ENCODE measurements at places on chromosomes 7 and 10. TPM values are rescaled to one million over a fixed set of nuclear protein-coding genes. Genes with fewer than 3 reads are reported as not detected.

DNA sequence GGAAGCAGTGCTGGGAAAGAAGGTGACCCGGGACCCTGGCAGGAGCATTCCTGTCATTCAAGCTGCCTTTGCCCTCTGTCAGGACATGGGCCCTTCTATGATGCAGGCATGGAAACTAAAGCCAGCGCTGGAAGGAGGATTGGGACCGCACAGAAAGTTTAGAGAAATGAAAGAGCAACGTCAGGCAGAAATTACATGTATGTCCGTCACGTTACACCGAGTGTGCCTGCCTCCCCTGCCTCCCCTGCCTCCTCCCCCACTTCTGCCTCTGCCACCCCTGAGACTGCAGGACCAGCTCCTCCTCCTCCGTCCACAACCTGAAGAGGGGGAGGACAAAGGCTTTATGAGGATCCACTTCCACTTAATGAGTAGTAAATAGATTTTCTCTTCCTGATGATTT is 13.9 kb upstream of the PWWP2B start:
- DNase-seq, result no peak

- DNase-seq, result no peak
Observed at GRCh38 chr10:34868589-34868988, 53.5 kb upstream of the PARD3 start.

GRCh38 chr10:74891053-74891452 is 64.7 kb downstream of the KAT6B start:
- no peak for DNase-seq

- DNase-seq, result no peak
Observed at GRCh38 chr7:153475239-153475638, 577.0 kb upstream of the DPP6 start.

- DNase-seq, result peak; percentile 74
Observed at GRCh38 chr10:103734731-103735130, 120.6 kb downstream of the SH3PXD2A start.

GRCh38 chr7:22589641-22590201 is 89.7 kb upstream of the STEAP1B start:
- peak; percentile 84 for DNase-seq

- no peak for DNase-seq
Observed at GRCh38 chr10:132521041-132521465, 16.5 kb upstream of the INPP5A start.

DNA sequence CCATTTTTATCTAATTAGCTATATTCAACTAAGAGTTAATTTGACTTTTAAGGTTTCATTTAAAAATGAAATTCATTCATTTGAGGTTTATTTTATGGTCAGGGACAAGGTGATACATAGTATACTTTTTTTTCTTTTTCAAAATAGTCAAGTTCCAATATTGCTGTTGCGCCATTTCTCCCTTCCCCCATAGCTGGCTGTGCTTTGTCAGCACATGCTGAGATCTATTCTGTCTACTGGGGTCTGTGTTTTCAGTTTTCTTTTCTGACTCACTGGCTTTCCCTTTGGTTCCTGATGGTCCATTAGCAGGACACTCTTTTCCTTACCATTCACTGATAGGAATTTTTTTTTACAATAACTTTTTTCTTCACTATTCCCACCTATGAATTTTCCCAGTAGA is 336.4 kb upstream of the TMEM229A start:
- DNase-seq, result no peak

- no peak for DNase-seq
Observed at GRCh38 chr7:90530263-90530662, 60.8 kb downstream of the PTTG1IP2 start.

GRCh38 chr10:4780782-4781181 is 45.2 kb upstream of the AKR1E2 start:
- no peak for DNase-seq

GRCh38 chr7:138945154-138945553 is 36.0 kb downstream of the KIAA1549 start:
- no peak for DNase-seq

DNA sequence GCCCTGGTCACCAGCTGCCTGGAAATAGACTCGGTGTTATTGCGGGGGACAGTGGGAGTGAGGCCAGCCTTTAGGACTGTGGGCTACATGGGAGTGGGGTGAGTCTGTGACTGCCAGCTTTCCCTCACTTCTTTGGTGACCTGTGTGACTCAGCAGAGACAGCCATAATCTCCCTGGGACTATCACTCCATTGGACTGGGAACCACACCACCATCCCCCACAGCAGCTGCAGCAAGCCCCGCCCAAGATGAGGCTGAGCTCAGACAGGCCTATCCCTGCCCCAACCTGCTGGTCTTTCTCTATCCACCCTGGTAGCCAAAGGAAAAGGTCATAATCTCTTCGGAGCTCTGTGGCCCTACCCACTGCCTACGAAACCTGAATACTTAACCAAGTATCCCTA is 263.2 kb downstream of the FZD1 start:
- no peak for DNase-seq

- DNase-seq, result no peak
Observed at GRCh38 chr10:110115784-110116520, 91.5 kb upstream of the MXI1 start.

DNA sequence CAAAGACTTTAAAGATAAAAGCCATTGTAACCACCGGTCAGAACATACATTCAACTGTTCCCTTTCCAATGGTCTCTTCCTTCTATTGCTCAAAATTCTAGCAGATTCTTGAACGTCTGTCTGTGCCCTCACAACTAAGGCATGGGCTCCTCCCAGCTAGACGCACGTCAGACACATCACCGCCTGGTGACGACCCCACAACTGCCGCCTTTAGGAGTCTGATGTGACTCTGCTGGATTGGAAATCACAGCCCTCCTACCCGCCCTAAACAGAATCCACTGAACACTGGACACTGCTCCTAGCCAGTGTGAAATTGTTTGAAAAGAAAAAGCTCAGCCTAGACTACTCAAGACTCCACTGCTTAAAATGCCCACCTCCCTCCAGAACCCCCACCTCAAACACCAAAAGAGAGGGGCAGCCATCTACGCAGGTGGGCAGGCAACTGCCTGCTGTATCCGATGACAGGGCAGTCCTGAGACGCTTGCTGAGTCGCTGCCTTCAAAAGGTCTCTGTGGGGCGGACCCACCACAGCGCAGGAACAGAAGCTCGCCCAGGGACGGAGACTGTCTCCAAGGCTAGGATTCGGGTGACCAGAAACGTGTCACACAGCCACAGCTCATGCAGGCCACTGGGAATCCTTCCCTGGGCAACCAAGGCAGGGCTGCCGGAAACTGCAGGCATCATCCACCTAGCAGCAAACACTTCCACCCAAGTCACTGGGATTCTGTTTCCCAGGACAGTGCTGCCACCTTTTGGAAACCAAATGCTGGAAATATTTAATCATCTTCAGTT is 34.7 kb downstream of the GSDME start:
- DNase-seq, result no peak

GRCh38 chr7:12570534-12571461 is at the start of gene SCIN:
Gene SCIN, plus strand, starts transcription at chr7:12570720. Its CDS starts 67 bp downstream, at chr7:12570787.
- DNase-seq, result peak; percentile 56

DNA sequence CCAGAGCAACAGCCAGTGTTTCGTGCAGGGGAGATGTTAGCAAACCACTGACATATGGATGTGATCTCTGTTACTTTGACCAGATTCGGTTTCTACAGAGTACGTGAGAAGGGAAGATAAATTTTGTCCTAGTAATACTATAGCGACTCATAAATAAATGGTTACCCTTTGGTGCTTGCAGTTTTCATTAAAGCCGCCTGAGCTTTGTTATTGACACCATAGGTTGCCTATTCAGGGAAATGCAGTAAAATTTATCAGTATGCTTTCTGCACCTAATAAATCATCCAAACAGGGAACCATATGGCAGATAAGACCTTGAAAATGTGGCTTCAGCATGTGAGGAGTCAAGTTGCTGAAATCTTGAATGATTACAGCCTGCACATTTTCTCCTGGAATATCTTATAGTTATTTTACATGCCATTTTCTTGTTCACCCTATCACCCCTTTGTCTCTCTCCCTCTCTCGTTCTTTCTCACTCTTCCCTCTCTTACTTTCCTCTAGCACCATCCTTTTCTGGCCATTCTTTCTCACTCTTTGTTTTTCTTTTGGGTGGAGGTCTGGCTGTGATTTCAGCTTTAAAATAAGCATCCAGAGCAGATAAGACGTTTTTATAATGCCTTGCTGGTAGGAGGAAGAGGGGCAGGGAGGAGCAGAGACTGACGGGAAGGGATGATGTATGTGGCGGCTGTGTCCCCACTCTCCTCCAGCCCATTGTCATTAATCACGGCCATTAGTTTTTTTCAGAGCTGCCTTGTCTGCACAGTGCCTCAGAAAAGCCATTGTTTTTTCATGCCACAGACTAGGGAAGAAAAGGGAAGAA is 182.5 kb downstream of the LRMDA start:
- DNase-seq, result no peak

GRCh38 chr7:121510302-121510701 is 114.2 kb upstream of the FAM3C start:
- DNase-seq, result no peak

Gene LAMB1
- 18.9 TPM for total RNA-seq

Gene ZPBP
- total RNA-seq, result not detected

Gene CWF19L1
- 33.5 TPM for total RNA-seq

Gene ZNF117
- total RNA-seq, result 0.94 TPM

Gene GHRHR
- total RNA-seq, result not detected

Gene SUN3
- not detected for total RNA-seq

Gene PKD1L1
- total RNA-seq, result 0.79 TPM

Gene PLCE1
- 1.5 TPM for total RNA-seq

Gene HKDC1
- not detected for total RNA-seq

Gene FANK1
- total RNA-seq, result not detected

Gene MYL10
- total RNA-seq, result not detected

Gene USP54
- 5.3 TPM for total RNA-seq

Gene ZNF862
- 4.5 TPM for total RNA-seq

Gene CYP2C9
- not detected for total RNA-seq
